Stimulated activated CD4-positive, alpha-beta T cell treated with anti-CD3 and anti-CD28 coated beads, Interleukin-2, amount 100 ng/mL, for 4 hours (primary cell): ENCODE measurements at places on chromosomes 7 and 10.

GRCh38 chr7:159061674-159062212 is 82.9 kb downstream of the VIPR2 start:
- DNase-seq = no peak

GRCh38 chr7:150972023-150972468 is 6.1 kb downstream of the KCNH2 start:
- no peak for DNase-seq

- DNase-seq = no peak
Measured at GRCh38 chr10:103663236-103663635, 169.7 kb downstream of the NEURL1 start.

GRCh38 chr7:138797715-138798320 is at the start of the genes ATP6V0A4 and TMEM213:
Gene ATP6V0A4, minus strand, starts transcription at chr7:138798196. Its CDS starts 26,949 bp downstream, at chr7:138771247.
Gene TMEM213, plus strand, starts transcription at chr7:138797994. Its CDS starts 111 bp downstream, at chr7:138798105.
- DNase-seq = no peak

- DNase-seq = no peak
Measured at GRCh38 chr7:55570218-55570873, 2.0 kb downstream of the VOPP1 start.

- no peak for DNase-seq
Measured at GRCh38 chr10:3525832-3526449, 259.1 kb downstream of the KLF6 start.

DNA sequence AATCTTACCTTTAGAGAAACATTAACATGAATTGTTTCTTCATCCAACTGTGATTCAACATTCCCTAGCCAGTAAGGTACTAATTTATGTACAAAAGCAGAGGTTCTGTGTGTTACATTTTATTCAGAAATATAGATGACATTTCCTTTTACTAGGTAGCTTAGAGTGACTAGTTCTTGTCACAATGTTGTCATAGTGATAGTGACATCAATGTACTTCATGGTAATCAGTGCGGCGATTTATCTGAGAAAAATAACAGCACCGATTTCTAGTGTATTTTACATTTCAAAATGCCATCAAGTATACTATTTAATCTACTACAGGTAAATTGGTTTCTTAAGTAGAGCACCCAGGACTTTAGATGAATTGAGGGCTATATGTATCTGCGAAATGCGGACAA is 72.1 kb upstream of the DGKB start:
- DNase-seq = no peak

DNA sequence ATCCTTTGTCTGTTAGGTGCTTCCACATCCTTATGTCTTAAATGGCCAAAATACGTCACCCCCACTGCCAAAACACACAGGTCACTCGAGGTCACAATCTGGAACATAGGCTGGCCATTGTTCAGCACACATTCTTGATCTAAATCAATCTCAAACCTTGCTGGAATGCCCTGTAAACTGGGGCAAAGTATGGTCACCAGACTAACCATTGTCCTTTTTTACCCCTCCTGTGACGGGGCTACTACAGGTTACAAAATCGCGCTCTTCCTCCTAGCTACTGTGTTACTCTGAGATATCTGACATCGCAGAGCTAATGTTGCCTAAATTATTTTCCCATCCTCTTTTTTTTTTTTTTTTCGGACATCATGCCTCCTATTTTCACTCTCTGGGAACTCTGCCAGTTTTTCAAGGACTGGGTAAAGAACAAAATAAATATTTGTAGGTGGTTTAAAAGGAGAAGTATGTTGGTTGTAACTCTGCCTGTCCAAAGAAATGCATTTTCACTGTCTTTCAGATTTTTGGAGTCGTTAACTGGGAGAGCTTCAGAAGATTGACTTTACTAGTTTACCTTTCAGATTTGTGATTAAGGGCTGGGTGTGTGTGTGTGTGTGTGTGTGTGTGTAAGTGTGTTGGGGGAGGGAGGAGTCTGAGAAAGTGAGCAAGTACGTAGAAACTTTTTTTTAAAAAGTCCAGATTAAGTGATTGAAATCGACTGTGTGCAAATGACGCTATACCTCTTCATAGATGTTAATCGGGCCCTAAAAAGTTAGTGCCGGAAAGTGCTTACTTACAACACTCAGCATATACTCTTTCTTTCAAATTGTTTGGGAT is 942 bp upstream of the KIAA1217 start:
- DNase-seq = no peak

DNA sequence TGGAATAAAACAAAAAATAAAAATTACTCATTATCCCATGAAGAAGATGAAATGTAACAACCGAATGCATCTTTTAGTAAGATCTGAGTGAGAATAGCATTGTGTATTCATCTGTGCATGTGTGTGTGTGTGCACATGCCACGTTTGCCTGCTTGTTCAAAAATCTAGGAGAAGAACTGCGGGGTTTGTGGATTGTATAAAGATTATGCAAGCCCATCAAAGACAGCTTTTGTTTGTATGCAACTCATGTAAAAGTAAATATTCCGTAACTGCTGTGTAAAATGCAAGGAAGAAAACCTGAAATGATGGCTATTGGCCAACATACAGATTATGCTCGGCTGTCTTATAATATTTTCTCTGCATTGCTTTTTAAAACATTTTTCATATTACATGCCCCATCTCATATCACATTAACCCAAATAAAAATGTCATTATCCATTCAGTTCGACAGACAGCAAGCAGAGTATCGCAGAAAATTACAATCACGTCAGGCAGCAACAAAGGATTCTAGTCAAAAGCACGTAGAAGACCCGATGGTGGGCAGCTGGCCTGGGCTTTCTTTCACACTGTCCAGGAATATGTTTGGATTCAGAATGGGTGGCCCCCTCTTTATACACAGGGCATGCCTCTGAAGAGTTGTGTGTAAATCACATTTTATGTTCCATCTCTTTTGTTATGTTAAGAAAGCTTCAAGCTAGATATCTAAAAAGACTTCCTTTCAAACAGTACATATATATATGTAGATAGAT is 114.0 kb downstream of the PARP12 start:
- DNase-seq = no peak

GRCh38 chr10:48333856-48334255 is 27.4 kb downstream of the MAPK8 start:
- DNase-seq = no peak

DNA sequence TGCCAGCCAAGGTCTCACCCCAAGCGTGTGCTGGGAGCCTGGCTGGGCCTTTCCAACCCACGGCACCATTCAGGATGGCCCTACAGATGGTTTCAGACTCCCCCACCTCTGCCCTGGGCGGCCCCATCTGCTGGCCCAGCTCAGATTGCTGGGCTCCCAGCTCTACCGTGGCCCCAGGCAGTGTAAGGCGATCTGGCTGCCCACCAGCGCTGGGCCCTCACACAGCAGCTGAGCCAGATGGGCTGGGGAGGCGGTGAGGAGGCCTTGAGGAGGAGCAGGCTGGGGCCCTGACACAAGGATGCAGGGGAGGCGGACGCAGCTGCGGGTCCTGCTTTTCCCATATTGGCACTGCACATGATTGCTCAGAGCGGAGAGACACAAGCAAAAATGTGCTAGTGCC is 162.8 kb downstream of the NRF1 start:
- no peak for DNase-seq
